ENCODE measurements at places on chromosomes 3 and 15.
A peak's percentile ranks its signal among the peaks of the same experiment; 100 is the strongest.

- no peak for DNase-seq
Measured at GRCh38 chr15:60656885-60657284, 177.9 kb upstream of the ICE2 start.

GRCh38 chr3:155805802-155806618 is at the start of gene C3orf33:
Gene C3orf33 (minus strand): TSS chr3:155806278. CDS start chr3:155806252, 26 bp downstream.
- DNase-seq, result peak; percentile 72

DNA sequence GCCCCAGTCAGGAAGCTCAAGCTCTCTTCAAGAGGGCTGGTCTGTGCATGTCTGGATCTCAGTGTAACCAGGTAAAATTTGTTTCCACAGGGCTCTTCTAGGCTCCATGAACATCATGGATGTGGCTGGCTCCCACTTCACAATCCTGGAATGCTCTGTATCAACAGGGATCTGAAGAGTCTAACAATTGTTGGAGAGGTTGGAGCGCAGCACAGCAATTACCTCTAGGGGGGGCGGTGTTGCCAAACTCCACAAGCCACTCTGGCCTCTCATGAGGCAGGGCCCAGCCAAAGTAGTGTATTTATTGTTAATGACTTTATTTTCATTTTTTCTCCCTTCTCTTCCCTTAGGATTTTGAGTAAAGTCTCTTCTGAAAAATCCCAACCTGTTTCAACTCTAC is 6.1 kb upstream of the EIF2B5 start:
- DNase-seq, result no peak

DNA sequence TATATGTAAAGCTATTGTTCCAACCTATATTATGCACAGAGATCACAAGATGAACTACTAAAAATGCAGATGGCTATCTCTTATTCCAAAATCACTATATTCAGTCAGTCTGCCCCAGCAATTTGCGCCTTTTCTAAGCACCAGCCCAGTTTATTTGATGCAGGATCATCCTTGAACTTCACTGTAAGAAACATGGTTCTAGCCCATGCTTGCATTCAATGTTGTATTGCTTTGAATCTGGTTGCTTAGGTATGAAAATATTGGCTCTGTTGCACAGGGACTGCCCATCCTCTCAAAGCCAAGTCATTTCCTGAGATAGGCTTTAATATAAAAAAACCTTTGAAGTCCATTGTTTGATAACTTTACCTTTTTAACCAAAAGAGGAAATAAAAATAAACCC is 170.5 kb upstream of the LRIG1 start:
- no peak for DNase-seq

- DNase-seq, result no peak
Measured at GRCh38 chr3:188914552-188914951, 257.2 kb upstream of the TPRG1 start.

DNA sequence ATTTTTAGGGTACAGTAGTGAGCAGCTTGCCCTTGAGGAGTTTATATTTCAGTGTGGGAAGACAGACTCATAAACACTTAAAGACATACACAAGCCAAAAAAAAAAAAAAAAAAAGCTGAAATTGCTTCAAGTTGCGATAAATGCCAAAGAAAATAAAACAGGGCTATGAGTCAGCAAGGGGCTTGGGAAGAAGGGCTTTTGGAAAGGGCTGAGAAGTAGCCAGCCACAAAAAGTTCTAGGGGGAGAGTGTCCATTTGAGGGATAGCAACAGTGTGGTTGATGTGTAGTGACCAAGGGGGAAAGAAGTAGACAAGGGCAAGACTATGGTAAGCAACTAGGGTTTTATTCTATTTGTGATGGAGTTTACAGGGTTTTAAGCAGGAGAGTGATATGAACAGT is 185.5 kb downstream of the ADAMTS9 start:
- DNase-seq, result no peak

GRCh38 chr3:195160257-195160898 is 110.6 kb downstream of the XXYLT1 start:
- no peak for DNase-seq

GRCh38 chr3:188243124-188243795 is 89.3 kb downstream of the LPP start:
- DNase-seq, result no peak

DNA sequence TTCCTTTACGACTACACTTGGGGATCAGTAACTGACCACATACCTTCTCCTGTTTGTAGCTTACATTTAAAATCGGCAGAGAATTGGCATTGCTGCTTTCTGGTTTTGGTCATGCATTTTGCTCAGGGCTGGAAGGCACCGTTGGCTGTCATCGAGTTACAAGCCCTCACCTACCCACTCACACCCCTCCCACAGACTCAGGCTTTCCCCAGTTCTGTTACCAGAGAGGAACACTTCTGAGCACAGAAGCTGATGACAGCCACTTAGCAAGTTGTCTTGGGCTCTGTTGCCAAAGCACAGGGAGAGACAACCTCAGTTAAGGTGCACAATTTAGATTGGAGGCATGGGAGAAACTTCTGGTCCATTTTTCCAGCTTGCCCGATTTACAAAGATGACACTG is 204.8 kb upstream of the TOPAZ1 start:
- no peak for DNase-seq

DNA sequence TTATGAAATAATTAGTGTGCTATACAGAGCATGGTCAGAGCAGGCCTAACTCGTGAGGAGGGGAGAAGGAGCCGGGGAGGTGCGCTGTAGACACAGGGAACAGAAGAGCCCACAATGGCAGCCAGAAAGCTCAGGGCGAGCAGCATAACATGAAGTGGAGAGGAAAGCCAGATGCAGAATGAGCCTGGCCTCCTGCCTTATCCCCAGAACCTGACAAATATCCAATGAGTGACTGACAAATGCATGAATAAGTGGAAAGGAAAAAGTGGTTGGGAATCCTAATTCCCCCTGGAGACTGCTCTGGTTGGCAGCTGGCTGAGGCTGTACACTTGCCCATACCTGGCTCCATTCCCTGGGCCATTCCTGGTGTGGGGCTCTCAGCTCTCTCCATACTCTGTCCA is 9.2 kb upstream of the MST1R start:
- no peak for DNase-seq

GRCh38 chr3:194399166-194399565 is at the start of gene GP5:
Gene GP5 (minus strand): TSS chr3:194399266. CDS start chr3:194398282, 984 bp downstream.
- DNase-seq, result peak; percentile 30

DNA sequence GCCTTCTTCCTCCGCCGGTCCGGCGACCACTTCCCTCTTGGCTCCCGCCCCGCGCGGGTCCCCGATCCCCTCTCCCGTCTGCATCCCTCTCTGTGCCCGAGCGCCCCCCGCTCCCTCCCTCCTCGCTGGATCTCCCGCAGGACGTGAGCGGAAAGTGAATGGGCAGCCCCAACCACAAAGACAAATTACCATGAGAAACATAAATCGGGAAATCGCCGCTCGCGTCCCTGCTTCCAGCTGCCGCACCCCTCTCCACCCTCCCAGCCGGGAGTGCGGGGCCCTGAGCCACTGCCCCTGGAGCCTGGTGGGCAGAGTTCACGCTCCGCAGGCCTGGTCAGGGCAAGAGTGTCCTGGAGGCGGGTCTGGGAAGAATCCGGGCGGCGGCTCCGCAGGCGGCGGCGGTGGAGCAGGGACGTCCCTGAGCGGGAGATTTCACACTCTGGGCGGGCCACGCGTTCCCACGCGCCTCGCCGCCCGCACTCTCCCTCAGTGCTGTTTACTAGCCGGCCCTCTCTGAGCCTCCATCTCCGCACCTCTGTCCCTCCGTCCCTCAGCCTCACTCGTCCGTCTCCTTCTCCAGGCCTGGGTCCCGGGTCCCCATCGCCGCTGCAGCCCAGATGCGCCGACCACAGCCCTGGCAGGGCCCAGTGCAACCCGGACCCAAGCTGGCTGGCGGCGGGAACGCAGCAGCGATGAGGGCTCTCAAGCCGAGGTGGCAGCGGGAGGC is 835 bp downstream of the SEMA5B start:
- no peak for DNase-seq

- peak; percentile 29 for DNase-seq
Measured at GRCh38 chr3:72821161-72821781, 27.0 kb downstream of the SHQ1 start.

- DNase-seq, result no peak
Measured at GRCh38 chr3:168116279-168116678, 20.6 kb upstream of the GOLIM4 start.

DNA sequence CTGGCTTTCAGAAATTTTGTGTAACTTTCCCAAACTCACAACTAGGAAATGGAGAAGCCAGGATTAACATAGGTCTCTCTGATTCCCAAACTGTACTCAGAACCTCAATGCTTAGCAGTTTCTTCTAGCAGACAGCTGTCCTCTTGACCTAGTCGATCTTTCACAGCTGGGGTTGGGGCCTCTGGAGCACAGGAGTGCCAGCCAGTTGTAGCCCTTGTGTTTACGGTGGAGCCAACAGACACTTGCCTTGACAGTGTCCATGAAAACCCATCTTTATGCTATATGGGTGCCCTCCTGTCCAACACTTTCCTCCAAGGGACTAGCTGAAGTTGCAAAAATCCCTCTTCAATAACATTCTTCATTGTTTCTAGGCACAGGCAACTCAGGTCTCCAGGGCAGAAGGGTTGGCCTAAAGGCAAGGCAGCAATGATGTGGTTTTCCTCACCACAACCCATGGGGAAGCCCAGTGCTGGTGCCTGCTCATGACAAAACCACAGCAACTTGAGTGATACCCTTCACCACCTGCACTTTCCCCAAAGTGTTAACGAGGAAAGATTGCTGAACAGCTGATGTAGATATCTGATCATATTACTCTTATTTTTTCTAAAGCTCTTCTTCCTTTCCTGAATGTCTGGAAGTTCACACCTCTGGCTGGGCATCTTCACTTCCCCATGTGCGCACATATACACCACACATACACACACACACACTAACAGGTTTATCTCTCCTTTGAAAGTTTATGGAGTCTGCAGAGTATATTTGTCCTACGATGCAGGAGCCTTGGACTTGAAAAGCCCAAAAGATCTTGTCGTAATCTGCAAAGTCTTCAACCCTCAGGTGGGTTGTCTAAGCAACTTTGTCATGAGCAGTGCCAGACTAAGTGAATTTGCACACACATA is 11.0 kb upstream of the KNG1 start:
- DNase-seq, result peak; percentile 59

DNA sequence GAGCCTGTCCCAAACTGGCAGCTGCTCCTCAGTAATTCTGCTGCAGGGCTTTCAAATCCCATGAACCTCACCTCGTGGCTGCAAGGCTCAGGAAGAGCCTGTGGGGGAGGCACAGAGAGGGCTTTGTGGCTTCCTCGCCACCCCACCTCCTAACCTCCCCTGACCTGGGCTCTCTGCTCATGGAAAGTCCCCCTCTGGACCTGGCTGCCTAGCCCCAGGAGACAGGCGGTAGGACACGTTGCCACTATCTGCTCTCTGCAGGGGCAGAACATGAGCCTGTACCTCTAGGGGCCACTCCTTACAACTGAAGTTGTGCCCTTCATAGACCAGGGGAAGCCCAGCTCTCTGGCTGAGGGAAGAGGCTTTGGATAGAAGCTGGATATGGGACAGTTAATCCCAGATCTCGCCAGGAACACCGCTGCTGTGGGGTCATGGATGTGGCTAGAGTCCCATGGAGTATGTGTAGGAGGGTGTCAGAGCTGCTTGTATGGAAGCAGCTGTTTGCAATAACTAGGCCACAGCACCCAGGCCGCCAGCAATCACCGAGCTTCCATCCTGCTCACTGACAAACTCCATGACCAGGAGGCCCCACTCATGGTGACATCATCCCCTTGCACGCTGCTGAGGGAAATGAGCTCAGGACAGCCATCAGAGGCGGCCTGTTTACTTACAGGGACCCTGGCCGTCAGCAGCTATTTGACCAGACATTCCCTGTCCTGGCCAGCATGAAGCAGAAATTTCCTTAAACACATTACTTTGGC is 34.0 kb upstream of the CILP start:
- no peak for DNase-seq

GRCh38 chr3:125200731-125201139 is 11.8 kb downstream of the SLC12A8 start:
- DNase-seq, result no peak

- peak; percentile 10 for DNase-seq
Measured at GRCh38 chr15:70035719-70036077, 62.0 kb downstream of the TLE3 start.

DNA sequence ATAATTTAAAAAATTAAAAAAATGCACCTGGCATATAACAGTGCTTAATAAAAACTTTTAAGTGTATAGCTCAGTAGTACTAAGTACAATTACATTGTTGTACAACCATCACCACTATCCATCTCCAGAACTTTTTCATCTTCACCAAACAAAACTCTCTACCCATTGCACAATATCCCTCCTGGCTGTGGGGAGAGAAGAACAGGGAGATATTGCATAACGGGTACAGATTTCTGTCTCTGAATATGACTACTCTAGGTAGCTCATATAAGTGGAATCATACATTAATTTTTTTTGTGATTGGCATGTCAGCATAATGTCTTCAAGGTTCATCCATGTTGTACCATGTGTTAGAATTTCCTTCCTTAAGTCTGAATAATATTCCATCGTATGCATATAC is 91.0 kb upstream of the PLAAT1 start:
- no peak for DNase-seq
